ENCODE measurements at places on chromosomes 4 and X. TPM values are rescaled to one million over a fixed set of nuclear protein-coding genes. Genes with fewer than 3 reads are reported as not detected.

DNA sequence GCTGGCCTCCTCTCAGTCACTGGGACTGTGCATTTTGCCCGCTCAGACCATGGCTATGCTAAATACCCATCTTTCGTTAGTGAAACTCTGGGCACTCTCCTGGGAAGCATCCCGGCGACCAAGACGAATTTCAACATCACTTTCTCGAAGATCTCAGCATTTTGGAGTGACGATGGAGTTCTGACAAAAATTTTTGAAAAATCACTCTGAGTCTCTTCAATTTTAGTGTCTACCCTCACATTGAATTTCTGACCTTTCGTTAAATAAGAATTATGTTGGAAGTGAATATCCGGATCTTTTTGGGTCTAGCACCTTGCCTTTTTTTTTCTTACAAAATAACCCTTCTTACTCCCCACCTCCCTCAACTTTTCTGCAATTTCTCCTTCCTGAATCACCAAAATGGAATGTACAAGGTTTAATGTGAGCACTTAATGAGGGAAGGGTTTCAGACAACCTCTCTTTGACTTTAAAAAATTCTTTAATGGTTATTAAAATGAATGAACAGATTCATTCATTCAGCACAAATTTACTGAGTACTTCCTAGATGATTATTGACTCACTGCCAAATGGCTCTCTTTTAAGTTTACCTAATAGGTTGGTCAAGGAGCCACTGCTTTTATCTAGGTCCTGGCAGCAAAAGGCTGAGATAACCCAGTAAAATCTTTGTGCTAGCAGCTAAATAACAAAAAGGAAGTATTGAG lies 746 bp upstream of the AADAT start:
- DNase-seq, result no peak
- H3K27me3 ChIP-seq, result no peaks in the 10 kb centered on the region
- H3K36me3 ChIP-seq, result no peaks in the 10 kb centered on the region
- H3K4me3 ChIP-seq, result peak overlapping the region; percentile 53
- H3K4me1 ChIP-seq, result no peaks in the 10 kb centered on the region
- no peak overlapping the region for H3K27ac ChIP-seq

- H3K27ac ChIP-seq, result no peak overlapping the region
- H3K4me3 ChIP-seq, result no peak overlapping the region
- H3K27me3 ChIP-seq, result no peaks in the 10 kb centered on the region
- no peaks in the 10 kb centered on the region for H3K36me3 ChIP-seq
- H3K4me1 ChIP-seq, result no peaks in the 10 kb centered on the region
These were observed 154.2 kb downstream of the AMELX start for GRCh38 chrX:11447418-11447817.

DNA sequence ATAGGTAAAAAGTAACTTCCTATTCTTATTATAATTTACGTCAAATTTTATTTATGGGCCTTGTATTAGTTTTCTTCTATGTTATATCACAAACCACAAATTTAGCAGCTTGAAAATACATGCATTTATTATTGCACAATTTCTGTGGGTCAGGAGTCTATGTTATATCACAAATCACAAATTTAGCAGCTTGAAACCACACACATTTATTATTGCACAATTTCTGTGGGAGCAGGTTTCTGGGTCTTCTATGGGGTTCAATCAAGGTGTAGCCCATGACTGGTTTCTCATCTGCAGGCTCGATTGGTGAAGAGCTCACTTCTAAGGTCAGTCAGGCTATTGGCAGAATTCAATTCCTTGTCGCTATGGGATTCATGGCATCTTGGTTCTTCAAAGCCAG lies 332.7 kb upstream of the HAND2 start:
- H3K36me3 ChIP-seq, result no peaks in the 10 kb centered on the region
- no peak overlapping the region for H3K4me3 ChIP-seq
- no peaks in the 10 kb centered on the region for H3K4me1 ChIP-seq
- no peak overlapping the region for H3K27ac ChIP-seq

- H3K4me3 ChIP-seq, result no peak overlapping the region
- no peak overlapping the region for H3K27ac ChIP-seq
- peaks cover 14% of the 10 kb centered on the region for H3K27me3 ChIP-seq
- H3K4me1 ChIP-seq, result no peaks in the 10 kb centered on the region
- DNase-seq, result no peak
These were observed 78.6 kb downstream of the ARHGAP36 start for GRCh38 chrX:131136776-131137175.

GRCh38 chr4:24666316-24666715 lies 82.0 kb upstream of the DHX15 start:
- H3K4me1 ChIP-seq, result peaks cover 8% of the 10 kb centered on the region
- no peak for DNase-seq
- H3K27ac ChIP-seq, result no peak overlapping the region
- no peak overlapping the region for H3K4me3 ChIP-seq
- no peaks in the 10 kb centered on the region for H3K36me3 ChIP-seq

DNA sequence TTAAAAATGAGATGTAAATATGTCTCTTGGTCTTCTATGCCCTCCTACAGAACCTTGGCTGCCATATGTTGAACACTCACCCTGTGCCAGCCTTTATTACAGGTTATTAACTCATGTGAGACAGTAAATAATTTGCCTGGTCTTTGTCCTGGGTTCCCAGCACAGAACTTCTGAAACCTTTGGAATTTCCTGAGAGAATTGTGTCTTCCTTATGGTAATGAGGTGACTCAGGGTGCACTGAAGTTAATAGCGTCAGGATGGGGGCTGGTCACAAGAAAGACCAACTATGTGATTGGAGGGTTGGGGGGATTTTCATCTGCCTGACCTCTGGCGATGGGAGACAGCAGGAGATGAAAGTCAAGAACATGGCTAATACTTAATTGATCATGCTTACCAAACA lies 289.8 kb upstream of the STS start:
- no peaks in the 10 kb centered on the region for H3K27me3 ChIP-seq
- DNase-seq, result no peak
- H3K27ac ChIP-seq, result no peak overlapping the region
- no peaks in the 10 kb centered on the region for H3K4me1 ChIP-seq

DNA sequence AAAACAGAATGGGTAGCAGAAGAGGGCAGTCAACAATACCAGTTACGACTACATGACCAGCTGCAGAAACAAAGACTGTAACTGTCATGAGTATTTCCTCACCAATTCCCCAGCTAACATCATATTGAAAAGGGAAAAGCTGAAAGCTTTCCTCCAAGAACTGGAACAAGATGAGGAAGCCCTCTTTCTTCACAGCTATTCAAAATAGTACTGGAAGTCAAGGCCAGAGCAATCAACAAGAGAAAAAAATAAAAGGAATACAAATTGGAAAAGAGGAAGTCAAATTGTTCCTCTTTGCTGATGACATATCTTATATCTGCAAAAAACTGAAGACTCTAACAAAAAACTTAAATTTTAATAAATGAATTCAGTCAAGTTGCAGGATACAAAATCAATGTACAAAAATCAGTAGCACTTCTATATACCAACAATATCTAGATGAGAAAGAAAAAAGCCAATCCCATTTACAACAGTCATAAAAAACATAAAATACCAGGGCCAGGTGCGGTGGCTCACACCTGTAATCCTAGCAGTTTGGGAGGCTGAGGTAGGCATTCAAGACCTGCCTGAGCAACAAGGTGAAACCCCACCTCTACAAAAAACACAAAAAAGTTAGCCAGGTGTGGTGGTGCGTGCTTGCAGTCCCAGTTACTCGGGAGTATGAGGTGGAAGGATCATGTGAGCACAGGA lies 125.4 kb downstream of the ATP8A1 start:
- no peaks in the 10 kb centered on the region for H3K4me1 ChIP-seq
- no peak for DNase-seq
- H3K4me3 ChIP-seq, result no peak overlapping the region
- H3K27ac ChIP-seq, result no peak overlapping the region

DNA sequence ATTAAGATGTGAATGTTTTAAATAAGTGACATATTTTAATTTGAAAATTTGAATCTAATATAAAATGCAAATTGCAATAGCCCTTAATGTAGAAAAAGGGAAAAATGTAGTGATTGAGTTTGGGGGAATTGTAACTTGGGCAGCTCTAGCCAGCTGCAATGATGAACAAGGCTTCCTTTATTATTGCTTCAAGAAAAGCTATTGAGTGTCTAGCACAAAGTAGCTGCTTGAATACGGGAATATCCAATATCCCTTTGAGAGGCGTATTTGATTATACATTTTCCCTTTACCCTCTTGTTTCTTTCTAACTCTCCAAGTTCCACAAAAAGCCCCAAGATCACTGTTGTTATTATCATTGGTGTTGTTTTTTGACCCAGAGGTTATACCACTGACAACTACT lies 21.8 kb downstream of the IL1RAPL1 start:
- no peaks in the 10 kb centered on the region for H3K4me1 ChIP-seq
- no peak for DNase-seq
- no peak overlapping the region for H3K4me3 ChIP-seq

GRCh38 chrX:53479301-53479700 lies 45.1 kb upstream of the HSD17B10 start:
- no peaks in the 10 kb centered on the region for H3K27me3 ChIP-seq
- no peak for DNase-seq
- no peak overlapping the region for H3K4me3 ChIP-seq
- H3K27ac ChIP-seq, result no peak overlapping the region

DNA sequence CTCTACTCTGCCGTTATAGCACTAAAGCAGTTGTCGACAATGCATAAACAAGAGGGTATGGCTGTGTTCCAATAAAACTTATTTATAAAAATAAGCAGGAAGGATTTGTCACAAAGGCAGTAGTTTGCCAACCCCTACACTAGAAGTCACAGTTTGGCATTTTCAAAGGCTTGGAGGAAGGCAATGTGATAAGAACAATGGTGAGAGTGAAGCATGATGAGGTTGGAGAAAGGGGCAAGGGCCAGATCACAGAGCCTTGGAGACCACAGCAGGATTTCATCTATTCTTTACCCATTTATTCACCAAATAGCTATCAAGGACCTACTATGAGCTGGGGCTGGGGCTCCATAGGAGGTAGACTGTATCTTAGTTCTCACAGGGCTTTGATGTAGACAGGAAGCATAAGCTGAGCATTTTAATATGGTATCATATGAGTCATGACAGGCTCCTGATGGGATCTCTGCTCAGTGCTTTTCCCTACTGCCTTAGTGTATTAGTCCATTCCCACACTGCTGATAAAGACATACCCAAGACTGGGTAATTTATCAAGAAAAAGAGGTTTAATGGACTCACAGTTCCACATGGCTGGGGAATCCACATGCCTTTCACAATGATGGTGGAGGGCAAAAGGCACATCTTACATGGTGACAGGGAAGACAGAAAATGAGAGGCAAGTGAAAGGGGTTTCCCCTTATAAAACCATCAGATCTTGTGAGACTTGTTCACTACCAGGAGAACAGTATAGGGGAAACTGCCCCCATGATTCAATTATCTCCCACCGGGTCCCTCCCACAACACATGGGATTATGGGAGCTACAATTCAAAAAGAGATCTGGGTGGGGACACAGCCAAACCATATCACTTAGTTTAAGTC lies 58.9 kb downstream of the PPM1K start:
- H3K27ac ChIP-seq, result no peak overlapping the region
- no peaks in the 10 kb centered on the region for H3K36me3 ChIP-seq
- H3K27me3 ChIP-seq, result no peaks in the 10 kb centered on the region
- no peak for DNase-seq
- no peak overlapping the region for H3K4me3 ChIP-seq
- no peaks in the 10 kb centered on the region for H3K4me1 ChIP-seq

DNA sequence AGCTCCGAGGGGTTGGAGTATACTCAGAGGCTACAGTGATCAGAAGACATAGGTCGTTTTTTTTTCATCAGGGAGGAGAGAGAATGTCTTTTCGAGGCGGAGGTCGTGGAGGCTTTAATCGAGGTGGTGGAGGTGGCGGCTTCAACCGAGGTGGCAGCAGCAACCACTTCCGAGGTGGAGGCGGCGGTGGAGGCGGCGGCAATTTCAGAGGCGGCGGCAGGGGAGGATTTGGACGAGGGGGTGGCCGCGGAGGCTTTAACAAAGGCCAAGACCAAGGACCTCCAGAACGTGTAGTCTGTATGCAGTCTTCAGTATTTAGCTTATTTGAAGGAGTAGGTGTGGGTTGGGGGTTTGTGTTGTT lies 500 bp downstream of the GAR1 start:
- DNase-seq, result no peak
- peak overlapping the region; percentile 83 for H3K27ac ChIP-seq
- no peaks in the 10 kb centered on the region for H3K36me3 ChIP-seq
- H3K4me1 ChIP-seq, result no peaks in the 10 kb centered on the region

DNA sequence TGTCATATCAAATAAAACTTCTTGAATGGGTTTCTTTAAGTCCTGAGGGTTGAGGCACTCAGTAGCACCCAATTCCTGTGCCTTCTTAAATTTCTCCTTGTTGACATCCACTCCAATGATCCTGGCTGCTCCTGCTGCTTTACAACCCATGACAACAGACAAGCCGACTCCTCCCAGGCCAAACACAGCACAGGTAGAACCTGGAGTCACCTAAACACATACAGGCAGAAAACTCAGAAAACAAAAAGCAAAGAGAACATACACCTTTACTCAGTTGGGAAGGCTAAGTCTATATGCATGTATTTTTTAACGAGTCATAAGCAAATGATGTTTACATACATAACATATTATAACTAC lies 10.3 kb downstream of the ADH6 start:
- H3K4me1 ChIP-seq, result no peaks in the 10 kb centered on the region
- H3K4me3 ChIP-seq, result no peak overlapping the region
- no peak for DNase-seq

- no peaks in the 10 kb centered on the region for H3K4me1 ChIP-seq
- no peak overlapping the region for H3K27ac ChIP-seq
- H3K36me3 ChIP-seq, result no peaks in the 10 kb centered on the region
These were observed 1.5 kb upstream of the DIPK2B start for GRCh38 chrX:45202171-45202570.

DNA sequence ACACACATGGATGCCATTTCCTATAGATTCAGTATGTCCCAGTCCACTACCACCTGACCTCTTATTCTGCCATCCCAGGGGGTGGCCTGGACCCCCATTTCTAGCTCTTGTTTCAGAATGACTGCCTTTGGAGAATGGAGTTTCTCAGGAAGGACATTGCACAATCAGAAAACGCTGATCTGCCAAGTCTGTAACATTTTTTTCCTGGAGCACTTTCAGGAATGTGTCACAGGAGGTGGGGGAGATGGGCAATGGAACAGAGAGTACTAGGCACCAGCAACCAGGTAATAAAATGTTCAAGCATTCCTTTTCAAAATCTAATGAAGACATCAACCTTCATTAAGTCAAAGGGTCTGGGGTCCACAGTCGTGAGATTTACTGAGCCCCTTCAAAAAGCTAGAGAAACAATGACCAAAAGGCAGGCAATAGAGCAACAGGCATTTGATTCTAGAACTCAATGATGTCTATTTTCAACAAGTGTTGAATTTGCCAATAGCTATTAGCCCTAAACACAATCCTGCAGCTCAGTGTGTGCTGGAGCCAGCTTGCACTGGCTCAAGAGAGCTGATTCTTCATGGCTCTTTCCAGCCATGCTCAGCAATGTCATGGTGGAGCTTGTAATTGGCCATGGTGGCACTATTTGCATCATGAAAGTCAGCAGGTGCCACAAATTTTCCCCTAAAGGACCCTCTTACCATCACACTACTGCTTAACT lies 87.1 kb downstream of the KDR start:
- no peaks in the 10 kb centered on the region for H3K27me3 ChIP-seq
- H3K36me3 ChIP-seq, result no peaks in the 10 kb centered on the region
- no peak overlapping the region for H3K4me3 ChIP-seq
- DNase-seq, result no peak

CCKAR gene
- total RNA-seq, result not detected

LRP2BP gene
- total RNA-seq, result 2.3 TPM

MMRN1 gene
- total RNA-seq, result 31.9 TPM

F8A2 gene
- 2.6 TPM for total RNA-seq

RS1 gene
- total RNA-seq, result not detected

ASMT gene
- not detected for total RNA-seq

Data from breast epithelium (tissue), 4 donors.